ENCODE measurements at places on chromosomes 3 and 15.

GRCh38 chr3:149085828-149086231 is 503 bp downstream of the HLTF start:
- no peak for DNase-seq

GRCh38 chr3:2343031-2343682 is 244.5 kb downstream of the CNTN4 start:
- no peak for DNase-seq

- no peak for DNase-seq
Observed at GRCh38 chr15:43239732-43240491, 19.1 kb upstream of the EPB42 start.

GRCh38 chr15:56552659-56553058 is 87.7 kb upstream of the MNS1 start:
- no peak for DNase-seq

DNA sequence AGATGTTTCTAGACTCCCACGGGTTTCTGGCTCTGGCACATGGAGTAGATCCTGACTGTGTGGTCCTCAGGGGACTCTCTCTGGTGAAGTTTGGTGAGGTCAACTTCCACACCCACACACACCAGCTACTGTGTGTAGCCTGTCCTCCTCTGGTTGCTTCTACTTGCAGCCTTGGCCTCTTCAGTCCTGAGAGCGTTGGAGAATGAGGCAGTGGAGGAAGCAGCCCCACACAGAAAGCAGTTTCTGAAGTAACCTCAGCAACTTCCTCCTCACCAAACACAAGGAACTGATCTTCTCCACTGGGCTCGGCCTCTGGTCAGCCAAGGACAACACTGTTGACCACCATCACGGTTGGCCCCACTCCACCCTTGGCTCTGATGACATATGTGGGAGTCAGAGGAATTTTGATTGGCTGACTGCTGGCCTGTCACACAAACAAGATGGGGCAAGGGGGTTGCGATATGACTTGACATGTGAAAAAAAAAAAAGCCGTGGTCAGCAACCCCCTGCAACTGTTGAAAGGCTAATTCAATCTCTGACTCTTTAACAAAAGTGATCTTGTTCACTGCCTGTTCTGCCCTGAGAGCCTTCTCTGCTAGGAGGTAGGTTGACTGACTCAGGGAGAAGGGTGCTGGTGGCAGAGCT is 19.6 kb downstream of the CD86 start:
- DNase-seq = no peak

- no peak for DNase-seq
Observed at GRCh38 chr3:108098003-108098370, 7.2 kb upstream of the CD47 start.

DNA sequence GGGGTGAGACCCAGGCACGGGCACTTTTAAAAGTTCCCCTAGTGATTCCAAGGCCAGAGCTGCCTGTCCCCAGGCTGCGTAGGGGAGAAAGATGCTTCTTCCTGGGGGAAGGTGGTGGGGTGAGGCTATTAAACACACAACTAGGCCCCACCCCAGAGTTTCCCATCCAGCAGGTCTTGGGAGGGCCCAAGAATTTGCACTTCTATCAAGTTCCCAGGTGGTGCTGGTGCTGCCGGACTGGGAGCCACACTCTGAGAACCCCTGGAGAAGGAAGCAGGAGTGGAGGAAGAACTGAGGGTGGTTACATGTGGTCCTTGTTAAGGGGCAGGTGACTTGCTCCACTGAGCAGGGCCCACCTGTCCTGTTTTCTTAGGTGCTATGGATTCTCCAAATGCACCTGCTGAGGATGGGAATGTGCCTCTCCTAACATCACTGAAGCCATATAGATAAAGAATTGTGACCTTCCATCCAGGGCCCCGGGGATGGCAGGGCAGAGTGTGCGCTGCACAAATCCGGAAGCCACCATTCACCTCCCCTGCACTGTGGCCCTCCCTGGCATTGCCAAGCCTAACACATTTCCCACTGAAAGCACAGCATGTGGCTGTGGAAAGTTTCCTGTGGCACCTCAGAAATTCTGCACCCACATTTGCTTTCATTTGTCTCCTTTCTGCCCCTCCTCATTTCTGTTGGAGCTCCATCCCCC is 111.5 kb upstream of the MEF2A start:
- no peak for DNase-seq

DNA sequence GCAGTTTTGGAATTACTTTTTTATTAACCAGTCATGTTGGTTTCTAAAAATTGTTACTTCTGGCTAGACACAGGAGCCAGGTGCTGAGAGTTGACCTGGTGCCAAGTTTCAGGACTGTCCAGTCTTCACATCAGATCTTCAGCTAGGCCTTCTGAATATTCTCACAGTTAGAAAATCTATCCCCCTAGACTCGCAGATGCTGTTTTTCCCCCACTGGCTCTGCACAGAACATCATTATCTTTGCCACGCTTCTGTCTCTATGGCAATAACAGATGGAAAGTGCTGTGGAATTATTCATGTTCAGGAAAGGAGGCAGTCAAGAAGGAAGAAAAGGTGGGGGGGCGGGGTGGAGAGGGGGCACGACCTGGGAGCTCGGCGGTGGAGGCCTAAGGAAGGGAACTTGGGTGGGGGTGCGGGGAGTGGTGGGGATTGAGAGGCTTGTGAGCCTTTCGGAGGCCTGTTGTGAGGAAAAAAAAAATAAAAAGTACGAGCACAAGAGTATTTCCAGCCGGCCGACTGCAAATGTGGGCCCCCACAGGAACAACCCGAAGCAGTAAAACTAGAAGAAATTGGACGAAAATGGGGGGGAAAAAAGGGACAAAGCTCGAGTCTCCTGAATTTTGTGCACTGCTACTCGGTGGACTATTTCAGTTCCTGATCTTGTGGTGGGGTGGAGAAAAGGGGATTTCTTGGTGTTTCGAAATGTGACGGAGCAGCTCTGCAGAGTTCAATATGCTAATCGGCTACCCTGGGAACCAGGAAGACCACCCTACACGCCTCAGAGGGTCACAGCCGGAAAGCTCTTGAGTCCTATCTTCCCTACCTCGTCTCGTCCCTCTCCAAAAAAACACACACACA is 1.5 kb upstream of the SKIL start:
- no peak for DNase-seq

DNA sequence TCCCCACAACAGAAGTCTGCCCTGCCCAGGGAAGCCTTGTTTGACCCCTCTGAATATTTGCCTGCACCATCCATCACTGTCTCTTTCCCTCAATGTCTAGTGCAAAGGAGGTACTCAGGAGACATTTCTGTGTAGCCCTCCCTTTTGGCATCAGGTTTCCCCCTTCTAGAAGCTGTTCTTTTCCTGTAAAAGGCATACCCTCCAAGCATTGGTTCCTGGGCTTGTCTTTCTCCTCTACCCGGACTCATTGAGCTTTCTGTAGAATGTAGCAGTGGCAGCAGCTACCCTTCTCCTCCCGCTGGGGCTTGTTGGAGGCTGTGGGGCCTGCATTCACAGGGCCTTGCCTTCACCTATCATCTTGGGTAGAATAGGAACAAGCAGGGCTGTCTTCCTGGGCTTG is 63.5 kb downstream of the CTDSPL start:
- no peak for DNase-seq

- no peak for DNase-seq
Observed at GRCh38 chr3:179832333-179832854, 179.6 kb downstream of the USP13 start.

- DNase-seq = no peak
Observed at GRCh38 chr15:44102675-44103254, 92.3 kb downstream of the FRMD5 start.

- no peak for DNase-seq
Observed at GRCh38 chr3:13010780-13011572, 62.3 kb downstream of the IQSEC1 start.

- DNase-seq = no peak
Observed at GRCh38 chr3:17014709-17015108, 130.0 kb downstream of the PLCL2 start.

- DNase-seq = no peak
Observed at GRCh38 chr3:12961697-12962036, 111.6 kb downstream of the IQSEC1 start.

DNA sequence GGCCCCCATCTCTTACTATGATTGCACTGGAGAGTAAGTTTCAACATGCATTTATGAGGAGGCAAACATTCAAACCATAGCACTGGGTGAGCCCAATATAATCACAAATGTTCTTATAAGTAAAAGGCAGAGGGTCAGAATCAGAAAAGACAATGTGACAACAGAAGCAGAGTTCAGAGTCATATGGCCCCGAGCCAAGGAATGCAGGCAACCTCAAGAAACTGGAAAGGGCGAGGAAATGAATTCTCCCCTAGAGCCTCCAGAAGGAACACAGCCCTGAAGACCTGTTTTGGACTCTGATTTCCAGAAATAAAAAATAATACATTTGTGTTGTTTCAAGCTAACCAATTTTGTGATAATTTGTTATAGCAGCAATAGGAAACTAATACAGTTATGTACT is 81.3 kb upstream of the ABI3BP start:
- no peak for DNase-seq

DNA sequence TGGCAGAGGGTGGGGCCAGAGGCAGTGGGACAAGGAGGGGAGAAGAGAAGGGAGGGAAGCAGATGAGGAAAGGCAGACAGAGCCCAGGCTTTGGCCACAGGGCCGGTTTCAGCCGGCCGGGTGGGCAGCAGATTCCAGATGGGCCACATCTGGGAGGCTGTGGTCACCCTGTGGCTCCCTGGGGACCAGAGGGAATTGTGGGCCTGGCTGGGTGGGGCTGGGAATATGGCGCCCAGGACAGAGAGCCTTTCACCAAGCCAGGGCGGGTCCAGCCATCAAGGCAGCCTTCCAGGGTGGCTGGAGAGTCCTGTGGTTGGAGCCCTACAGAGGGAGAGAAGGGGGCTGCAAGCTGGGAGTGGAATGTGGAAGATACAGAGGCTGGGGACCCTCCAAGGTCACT is 18.9 kb downstream of the PTH1R start:
- no peak for DNase-seq

GRCh38 chr15:48373821-48374451 is 42.7 kb downstream of the DUT start:
- no peak for DNase-seq

GRCh38 chr15:81843226-81843625 is 202.6 kb downstream of the MEX3B start:
- no peak for DNase-seq

GRCh38 chr3:45954306-45954705 is 11.0 kb downstream of the CXCR6 start:
- no peak for DNase-seq

- DNase-seq = no peak
Observed at GRCh38 chr3:98012979-98013378, 22.1 kb downstream of the GABRR3 start.

DNA sequence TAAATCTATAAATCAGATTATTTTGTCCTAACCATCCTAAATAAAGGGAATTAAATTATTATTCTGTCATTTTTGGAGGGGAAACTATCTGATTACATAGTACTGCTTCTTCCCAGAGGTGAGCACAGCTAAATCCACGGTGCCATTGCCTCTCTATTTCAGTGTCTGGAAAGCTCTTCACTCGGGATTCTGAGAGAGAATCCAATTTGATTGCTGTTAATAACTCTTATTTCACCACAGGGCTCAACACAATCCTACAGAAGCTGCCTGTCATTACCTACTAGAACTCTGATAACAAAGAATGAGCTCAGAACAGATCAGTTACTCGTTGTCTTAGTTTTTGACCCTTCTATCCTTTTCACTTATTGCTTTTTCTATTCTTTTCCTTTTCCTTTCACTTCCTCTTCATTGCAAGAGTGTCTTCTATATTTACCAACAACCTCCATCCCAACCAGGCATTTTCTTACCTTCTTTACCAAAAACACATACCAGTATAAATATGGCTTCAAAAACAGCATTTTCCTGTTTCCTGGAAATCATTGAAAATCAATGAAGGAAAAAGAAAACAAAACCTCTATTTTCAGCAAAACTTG is 30.4 kb downstream of the OXNAD1 start:
- no peak for DNase-seq

GRCh38 chr3:138433892-138434275 is 532 bp upstream of the ESYT3 start:
- no peak for DNase-seq

GRCh38 chr15:69474291-69474690 is 21.7 kb downstream of the RPLP1 start:
- no peak for DNase-seq

GRCh38 chr3:140455521-140456214 is 222.2 kb upstream of the TRIM42 start:
- no peak for DNase-seq

GRCh38 chr3:192731233-192731632 is 3.9 kb upstream of the FGF12 start:
- DNase-seq = no peak

GRCh38 chr3:168469436-168469835 is 373.7 kb upstream of the GOLIM4 start:
- no peak for DNase-seq

DNA sequence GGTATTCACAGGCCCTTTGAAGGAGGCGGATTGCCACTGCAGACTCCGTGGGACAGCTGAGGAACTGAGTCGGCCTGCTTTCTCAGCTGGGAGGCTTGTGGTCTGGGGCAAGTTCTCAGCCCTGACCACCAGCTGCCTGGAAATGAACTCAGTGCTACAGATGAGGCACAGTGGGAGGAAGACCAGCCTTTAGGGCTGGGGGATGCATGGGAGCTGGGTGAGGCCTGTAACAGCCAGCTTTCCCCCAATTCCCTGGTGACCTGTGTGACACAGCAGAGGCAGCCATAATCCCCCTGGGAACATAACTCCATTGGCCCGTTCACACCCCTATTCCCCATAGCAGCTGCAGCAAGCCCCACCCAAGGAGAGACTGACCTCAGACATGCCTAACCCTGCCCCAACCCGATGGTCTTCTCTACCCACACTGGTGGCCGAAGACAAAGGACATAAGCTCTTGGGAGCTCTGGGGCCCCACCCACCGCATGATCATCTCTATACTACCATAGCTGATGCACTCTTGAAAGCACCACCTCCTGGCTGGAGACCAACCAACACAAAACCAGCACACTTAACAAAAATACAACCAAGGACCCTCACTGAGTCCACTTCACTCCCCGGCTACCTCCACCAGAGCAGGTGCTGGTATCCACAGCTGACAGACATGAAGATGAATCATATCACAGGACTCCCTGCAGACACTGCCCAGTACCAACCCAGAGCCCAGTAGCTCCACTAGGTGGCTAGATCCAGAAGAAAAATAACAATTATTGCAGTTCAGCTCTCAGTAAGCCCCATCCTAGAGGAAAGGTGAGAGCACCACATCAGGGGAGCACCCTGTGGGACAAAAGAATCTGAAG is 24.9 kb downstream of the ZMAT3 start:
- no peak for DNase-seq

DNA sequence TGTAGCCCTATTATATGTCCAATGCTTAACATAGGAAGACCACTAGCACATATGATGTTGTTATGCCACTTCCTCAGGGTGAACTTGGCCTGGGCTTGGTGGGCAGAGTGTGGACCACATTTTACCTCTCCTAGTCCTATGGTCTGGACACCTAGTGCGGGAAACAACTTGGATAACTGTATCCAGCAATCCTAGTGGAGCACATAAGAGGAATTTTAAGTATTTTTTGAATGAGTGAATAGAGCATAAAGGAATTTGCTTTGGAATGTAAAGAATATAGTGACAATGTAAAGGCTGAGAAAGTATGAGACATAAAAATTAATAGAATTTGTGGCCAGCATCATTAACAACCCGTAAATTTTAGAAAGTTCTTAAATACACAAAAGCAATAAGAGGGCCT is 528.9 kb downstream of the IGSF11 start:
- DNase-seq = no peak

GRCh38 chr3:16743276-16743675 is 138.1 kb upstream of the DAZL start:
- DNase-seq = no peak

- no peak for DNase-seq
Observed at GRCh38 chr3:183317886-183318865, 65.1 kb downstream of the B3GNT5 start.

All from activated T-cell treated with anti-CD3 and anti-CD28 coated beads for 24 hours (primary cell).